ENCODE measurements at places on chromosomes 1 and 21. TPM values are rescaled to one million over a fixed set of nuclear protein-coding genes. Genes with fewer than 3 reads are reported as not detected.

OR2G6 gene
- total RNA-seq = not detected

OVAAL gene
- not detected for total RNA-seq

CFAP74 gene
- not detected for total RNA-seq

GRCh38 chr1:42613803-42614131, 44.5 kb upstream of the PPIH start:
- no peak for DNase-seq

GRCh38 chr21:39176271-39176709, 7.0 kb downstream of the PSMG1 start:
- no peak for DNase-seq

DNA sequence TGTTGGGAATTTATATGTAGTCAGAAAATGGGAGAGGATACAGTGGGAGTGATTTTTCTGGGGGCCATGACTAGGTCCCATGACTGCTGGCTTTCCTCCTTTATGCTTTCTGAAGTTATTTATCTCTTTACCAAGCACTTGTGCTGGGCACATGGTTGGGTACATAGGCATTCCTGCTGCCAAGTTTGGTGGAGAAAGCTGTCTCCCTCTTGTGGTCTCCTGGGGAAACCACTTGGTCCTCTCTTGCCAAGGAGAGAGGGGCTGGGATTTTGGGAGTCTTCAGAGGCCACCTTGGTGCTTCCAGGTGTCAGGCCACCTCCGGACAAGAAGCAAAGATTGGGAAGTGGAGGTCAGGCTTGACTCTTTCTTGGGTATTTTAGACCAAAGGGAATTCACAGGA, 120.2 kb upstream of the KCNE2 start:
- DNase-seq = no peak

DNA sequence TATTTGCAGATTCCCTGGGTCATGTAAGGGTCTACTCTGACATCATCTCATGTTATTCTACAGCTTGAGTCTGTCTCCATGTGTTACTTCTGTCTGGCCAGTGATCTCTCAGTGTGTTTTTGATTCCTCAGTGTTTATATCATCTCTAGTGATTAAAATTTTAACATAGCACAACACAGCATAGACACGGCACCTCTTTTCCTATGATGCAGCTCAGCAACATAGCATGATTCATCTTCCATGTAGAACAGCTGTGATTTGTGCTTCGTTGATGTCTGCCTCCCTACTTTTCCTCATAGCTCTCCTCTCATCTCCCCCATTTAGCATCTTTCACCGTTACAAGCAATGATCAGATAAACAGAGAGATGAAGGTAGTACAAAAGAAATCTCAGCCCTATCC, 163.9 kb upstream of the DPT start:
- DNase-seq = no peak
